ENCODE measurements at places on chromosomes 7 and 10.

- DNase-seq, result no peak
Observed at GRCh38 chr10:111579473-111579872, 502.6 kb downstream of the ADRA2A start.

DNA sequence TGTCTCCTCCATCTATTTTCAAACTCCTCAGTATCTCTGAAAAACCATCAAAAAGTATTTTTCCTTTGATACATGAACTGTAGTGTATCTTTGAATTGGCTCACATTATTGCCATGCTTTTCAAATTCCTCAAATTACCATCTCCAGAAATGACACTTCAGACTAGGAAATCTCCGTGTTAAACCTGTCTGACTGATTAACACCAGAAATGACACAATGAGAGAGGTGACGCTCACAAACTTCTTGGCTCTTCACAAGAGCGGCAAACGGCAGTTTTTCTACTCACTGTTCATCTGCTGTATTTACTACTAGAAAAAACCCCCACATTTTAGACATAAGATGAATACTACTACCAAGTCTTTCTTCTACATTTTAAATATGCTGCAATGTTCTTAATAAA is 56.6 kb downstream of the MKX start:
- DNase-seq, result no peak

DNA sequence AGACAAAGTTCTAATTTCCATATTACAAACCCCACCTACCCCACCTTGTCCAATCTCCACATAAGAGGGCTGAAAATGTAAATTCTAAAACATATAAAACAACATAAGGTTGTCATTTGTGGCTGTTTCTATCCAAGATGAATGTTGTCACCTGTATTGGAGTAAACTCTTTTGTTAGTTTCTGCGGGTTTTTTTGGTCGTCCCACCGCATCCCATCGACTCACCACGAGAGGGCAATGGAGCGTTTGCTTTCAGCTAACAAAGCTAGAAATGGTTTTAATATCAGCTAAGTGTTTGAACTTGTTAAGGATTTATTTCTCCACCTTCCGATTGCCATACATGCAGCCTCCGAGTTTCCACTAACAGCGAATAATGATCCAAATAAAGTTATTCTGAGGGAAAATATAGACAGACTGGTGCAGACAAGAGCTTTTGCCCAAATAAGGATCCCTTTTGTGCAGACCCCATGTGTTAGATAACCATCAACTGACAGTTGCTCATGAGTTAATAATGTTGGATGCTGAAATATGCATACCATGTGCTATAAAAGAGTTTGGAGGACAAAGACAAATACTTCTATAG is 137.2 kb downstream of the ARID5B start:
- DNase-seq, result peak; percentile 76

DNA sequence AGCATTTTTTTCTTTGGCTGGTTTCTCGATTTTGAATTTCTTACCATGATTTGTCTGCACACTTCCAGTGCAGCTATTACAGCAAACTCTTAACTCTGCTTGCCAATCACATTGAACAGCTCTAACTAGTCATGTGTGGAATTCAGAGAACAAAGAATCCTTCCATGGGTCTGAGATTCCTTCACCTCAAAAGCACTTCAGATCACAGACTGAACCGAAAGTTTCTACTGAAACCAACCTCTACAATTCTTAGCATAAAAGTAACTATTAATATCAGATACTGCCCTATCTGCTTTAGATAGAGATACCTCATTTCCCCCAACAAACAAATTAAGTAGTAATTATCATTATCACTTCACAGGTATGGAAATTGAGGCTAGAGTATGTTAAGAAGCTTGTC is 56.5 kb upstream of the SP4 start:
- no peak for DNase-seq

GRCh38 chr10:4280461-4281189 is 495.6 kb upstream of the KLF6 start:
- no peak for DNase-seq

DNA sequence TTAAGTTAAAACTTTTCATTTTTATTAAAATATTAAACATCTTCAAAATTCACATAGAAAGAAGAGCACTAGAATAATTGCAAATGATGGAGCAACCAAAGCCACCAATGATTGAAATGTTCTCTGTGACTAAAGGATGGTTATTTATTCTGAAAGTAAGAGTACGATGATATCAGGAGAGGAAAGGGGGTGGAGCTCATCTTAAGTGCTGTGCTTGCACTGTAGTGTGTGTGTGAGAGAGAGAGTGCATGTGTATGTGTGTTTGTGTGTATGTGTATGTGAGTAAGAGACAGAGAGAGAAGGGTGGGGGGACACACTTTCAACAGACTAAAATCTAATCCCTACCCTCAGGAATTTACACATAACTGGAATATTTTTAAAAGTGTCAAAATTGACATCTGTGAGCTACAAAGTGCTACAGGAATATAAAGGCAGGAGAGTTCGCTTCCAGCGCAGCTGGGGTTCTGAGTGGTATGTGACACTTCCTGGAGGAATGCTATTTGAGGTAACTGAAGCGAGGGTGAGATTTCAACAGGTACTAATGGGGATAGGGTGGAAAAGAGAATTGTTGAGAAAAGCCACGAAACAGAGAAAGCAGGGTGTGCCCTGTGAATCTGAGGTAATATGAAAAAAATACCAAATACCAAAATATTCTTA is 57.2 kb upstream of the SMNDC1 start:
- no peak for DNase-seq

DNA sequence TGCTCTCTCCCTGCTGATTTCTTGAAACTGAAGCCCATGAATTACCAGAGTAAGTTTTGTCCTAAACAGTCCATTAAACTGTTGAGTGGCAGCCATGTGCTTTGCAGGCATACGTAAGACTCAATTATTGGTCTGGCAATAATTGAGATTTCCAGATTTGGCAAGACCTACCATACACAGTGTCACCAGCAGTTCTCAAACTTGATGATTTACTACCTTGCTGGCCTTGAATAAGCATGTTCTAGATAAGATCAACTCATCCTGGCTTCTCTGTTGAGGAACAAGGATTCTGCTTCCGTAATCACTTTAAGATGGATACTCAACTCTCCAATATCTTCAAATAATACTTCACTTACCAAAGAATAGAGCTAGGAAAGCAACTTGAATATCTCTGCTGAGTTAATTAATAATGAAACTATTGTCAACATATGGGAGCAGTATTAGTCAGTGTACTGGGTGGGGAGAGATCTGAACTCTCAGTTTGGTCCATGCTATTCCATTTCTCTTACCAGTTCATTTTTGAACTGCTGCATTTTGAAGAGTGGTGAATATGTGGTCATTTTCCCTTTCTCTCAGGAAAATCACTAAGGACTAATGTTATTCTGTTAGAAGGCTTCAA is 181.4 kb downstream of the IPMK start:
- DNase-seq, result no peak

DNA sequence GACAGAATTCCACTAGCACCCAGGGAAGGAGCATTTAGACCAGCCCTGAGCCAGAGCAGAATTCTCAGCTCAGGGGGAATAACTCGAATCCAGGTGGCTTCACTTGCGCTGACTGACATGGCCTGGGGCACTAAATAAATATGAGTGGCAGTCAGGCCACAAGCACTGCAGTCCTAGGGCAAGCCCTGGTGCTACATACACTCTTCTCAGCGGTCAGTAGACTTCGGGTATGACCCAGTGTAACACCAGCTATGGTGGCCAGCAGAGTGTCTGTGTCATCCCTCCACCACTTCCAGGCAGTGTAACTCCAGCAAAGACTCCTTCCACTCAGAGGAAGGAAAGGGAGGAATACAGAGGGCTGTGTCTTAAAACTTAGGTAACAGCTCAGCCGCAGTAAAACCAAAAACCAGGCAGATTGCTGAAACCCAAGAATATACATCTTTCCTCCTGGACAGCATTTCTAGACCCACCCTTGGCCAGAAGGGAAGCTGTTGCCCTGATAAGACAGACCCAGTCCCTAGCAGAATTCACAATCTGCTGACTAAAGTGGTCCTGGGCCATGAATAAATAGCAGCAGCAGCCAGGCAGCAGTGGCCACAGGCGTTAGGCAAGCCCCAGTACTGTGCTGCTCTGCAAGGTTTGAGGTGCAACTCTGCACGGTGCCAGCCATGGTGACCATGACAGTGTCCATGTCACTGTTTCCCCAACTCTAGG is 77.0 kb downstream of the SNX13 start:
- DNase-seq, result no peak

GRCh38 chr7:140501966-140502365 is 22.7 kb upstream of the MKRN1 start:
- DNase-seq, result no peak

GRCh38 chr7:69418869-69419670 is 179.2 kb upstream of the AUTS2 start:
- no peak for DNase-seq

DNA sequence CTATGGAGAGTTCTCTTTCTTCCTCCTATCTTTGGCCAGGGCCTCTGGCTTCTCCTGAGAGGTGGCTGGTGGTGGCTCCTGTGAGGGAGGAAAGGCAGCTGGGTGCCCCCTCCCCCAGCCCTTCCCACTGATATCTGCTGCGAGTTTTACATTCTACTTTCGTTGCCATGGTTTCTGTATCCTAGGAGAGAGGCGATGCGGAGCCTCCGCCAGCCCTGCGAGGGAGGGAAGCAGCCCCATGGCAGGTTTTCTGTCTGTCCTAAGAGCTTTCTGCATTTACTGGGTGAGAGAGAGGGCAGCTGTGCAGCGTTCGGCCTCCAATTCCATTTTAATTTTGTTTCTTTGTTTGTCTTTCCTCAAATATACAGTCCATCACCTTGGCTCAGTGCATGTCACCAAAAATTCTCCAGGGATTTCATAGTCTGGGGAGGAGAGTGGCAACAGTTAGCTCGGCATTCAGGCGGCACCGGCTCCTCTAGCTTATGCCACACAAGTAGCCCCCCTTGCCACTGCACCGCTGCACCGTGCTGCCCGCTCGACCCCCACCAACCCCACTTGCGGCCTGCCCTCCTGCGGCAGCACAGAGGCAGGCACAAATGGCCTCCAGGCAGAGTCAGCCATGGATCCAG is 20.4 kb downstream of the DNAJB12 start:
- DNase-seq, result no peak
